ENCODE measurements at places on chromosomes 11 and 22.
A peak's percentile ranks its signal among the peaks of the same experiment; 100 is the strongest.

GRCh38 chr11:99638073-99638553, 617.4 kb downstream of the CNTN5 start:
- no peak for DNase-seq

GRCh38 chr11:105333153-105333552, 193.6 kb upstream of the CARD18 start:
- no peak for DNase-seq

DNA sequence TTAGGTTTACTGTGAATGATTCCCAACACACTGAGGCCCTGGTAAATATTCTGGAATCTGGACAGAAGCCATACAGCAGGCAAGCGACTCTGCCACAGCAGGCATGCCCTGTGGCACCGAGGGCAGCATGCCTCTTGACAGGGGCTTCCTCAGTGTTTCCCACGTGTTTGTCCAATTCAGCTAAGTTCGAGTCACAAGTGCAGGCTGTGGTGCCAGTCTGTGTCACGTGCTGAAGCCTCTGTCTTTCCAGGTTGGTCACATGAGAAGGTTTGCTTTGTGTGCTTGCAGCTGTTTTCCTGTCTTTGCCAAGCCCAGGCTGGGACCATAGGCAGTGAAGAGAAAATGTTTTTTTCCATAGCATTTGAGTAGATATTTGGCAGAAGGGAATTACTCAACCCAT, 2.4 kb upstream of the PPFIBP2 start:
- DNase-seq: no peak

DNA sequence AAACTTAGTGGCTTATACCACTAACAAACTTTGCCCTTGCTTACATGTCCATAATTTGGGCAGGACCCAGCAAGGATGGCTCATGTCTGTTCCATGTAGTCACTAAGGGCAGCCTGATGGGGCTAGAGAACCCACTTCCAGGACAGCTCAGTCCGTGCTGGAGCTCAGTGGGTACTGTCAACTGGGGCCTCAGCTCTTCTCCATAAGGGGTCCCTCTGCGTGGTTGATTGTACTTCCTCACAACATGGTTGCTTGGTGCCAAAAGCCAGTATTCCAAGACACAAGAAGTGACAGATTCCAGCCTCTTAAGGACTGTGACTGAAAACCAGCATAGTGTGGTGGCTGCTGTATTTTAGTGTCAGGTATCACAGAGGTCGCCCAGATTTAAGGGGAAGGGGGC, 675.2 kb downstream of the TBC1D22A start:
- DNase-seq: no peak

DNA sequence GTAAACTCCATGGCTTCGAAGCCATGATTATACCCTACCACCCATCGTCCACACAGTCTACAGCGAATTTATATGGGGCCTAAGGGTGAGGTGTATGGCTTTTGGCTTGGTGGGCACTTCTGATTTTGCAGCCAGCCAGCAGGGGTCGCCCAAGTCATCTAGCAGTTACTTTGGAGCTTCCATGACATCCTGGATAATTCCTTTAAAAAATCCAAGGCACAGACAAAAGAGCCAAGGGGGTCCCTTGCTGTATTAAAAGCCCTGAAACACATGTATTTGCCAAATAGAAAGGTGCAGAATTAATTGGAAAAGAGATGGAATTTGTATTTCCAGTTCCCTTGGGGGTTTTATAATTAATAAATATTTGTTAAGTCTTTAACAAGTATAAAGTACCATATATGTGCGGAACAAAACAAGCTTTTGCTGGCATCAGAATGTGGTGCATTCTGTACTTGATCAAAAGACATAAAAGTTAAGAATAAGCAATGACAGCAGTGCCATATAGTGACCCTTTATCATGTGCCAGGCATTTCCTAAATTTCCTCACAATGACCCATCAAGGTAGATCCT, 132.8 kb upstream of the PITPNB start:
- peak; percentile 78 for DNase-seq

DNA sequence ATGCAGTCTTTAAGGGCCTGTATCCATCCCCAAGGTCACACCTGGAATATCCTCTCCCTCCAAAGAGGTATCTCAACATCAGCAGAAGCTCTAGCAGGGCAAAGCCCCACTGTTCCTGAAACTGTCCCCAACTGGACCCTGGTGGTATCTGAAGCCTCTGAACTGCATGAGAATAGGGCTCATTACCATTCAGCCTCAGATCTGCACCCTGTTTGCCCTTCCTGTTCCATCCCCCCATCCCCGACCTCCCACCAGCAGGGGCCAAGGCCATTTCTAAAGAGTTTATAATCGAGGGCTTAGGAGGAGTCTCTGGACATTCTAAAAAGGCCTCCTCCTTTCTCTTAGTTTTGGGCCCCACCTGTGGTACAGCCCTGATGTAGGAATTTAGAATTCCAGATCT, 74.0 kb upstream of the THY1 start:
- no peak for DNase-seq

- DNase-seq: no peak
Measured at GRCh38 chr22:32043391-32043790, 330 bp downstream of the SLC5A1 start.

DNA sequence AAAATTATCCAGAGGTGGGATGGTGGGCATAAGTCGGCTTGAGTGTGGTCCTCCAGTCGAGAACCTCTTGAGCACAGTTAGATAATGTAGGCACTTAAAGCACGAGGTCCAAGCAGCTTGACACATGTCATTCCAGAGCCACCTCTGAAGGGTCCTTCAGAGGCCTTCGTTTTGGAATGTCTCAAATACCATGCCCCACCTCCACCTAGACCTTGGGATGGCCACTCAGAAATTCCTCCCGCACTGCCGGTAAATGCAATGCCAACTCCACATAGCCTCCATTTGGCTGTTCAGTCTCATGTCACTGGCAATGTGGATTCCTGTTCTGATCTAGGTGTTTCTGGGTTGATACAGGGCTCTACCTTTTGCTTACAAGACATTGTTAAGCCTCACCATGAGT, 43.9 kb downstream of the BDNF start:
- DNase-seq: no peak

- no peak for DNase-seq
Measured at GRCh38 chr11:107276077-107276476, 181.5 kb downstream of the CWF19L2 start.
